ENCODE measurements at places on chromosomes 3 and 15.

DNA sequence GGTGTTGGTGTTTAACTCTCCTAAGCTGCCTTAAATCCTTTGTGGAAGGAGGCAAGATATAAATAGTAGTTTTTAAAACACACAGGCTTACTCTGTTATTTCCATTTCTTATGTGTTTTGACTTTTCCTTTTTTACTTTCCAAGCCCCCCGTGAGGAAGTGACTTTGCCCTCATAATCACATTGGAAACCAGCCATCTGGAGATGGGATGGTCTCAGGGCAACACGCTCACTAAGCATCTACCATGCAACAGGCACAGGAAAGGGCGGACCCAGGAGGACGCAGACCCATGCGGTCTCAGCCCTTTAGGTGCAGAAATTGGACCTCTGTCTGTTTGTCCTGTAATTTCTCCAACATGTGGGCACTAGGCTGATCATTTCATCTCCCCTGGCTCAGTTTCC is 115.7 kb downstream of the PDZRN3 start:
- DNase-seq = no peak

- no peak for DNase-seq
Observed at GRCh38 chr3:118137778-118138177, 896.9 kb downstream of the IGSF11 start.

- no peak for DNase-seq
Observed at GRCh38 chr3:175489406-175489805, 630.3 kb downstream of the NAALADL2 start.

GRCh38 chr3:184919651-184920050 is 107.7 kb downstream of the VPS8 start:
- no peak for DNase-seq

DNA sequence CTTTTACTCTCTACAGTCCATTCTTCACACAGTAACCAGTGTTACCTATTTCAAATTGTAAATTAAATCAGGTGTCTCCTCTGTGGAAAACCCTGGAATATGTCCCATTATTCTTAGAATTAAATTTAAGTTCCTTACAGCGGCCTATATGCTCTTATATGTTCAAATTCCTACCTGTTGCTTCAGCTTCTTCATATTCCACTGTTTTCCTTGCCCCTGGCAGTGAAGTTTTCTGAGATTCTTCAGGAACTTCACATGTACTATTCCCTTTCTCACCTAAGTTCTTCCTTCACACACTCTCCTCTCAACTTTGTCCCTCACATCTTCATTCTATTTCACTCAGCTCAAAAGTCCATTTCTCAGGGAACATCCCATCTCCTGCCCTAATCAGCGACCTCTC is 68.8 kb downstream of the IL1RAP start:
- DNase-seq = no peak

DNA sequence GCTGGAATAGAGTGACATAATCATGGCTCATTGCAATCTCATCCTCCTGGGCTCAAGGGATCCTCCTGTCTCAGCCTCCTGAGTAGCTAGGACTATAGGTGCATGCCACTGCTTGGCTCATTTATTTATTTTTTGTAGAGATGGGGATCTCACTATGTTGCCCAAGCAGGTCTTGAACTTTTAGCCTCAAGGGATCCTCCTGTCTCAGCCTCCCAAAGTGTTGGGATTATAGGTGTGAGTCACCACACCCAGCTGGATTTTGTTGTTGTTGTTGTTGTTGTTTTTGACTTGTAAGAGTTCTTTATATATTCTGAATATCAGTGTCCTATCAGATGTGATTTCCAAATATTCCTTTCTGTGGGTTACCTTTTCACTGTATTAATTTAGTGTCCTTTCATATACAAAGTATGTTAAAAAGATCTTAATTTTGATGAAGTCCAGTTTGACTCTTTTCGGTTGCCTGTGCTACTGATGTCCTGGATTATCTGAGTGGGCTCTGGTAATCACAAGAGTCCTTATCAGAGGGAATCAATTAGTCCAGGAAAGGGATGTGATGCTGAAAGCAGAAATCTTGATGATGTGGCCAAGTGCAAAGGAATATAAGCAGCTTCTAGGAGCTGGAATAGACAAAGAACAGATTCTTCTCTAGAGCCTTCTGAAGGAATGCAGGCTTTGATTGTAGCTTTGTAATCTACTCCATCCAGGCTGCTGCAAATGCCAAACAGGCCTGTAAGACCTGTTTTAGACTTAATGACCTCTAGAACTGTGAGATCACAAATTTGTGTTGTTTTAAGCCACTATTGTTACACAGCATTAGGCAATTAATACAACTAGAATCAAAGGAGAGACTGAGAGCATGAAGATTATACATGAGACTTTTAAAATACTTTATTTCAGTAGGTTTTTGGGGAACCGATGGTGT is 30.2 kb downstream of the NCK1 start:
- DNase-seq = no peak
